Peyer's patch (tissue), 4 donors: ENCODE measurements at places on chromosomes 1 and 21.

GRCh38 chr21:27261676-27262075 is 294.8 kb upstream of the ADAMTS5 start:
- H3K27me3 ChIP-seq: no peaks in the 10 kb centered on the region
- no peaks in the 10 kb centered on the region for H3K4me1 ChIP-seq
- no peak overlapping the region for H3K4me3 ChIP-seq
- DNase-seq: no peak

- H3K27me3 ChIP-seq: no peaks in the 10 kb centered on the region
- DNase-seq: peak; percentile 8
- no peaks in the 10 kb centered on the region for H3K36me3 ChIP-seq
- H3K27ac ChIP-seq: no peak overlapping the region
- H3K4me1 ChIP-seq: no peaks in the 10 kb centered on the region
These were observed 9.6 kb upstream of the PTPRF start for GRCh38 chr1:43521078-43521477.

- H3K27ac ChIP-seq: no peak overlapping the region
- H3K27me3 ChIP-seq: no peaks in the 10 kb centered on the region
- DNase-seq: no peak
- peaks cover 4% of the 10 kb centered on the region for H3K4me1 ChIP-seq
These were observed 21.4 kb downstream of the AHCYL1 start for GRCh38 chr1:110005971-110006370.

- no peak overlapping the region for H3K27ac ChIP-seq
- DNase-seq: no peak
These were observed 313.4 kb upstream of the FMN2 start for GRCh38 chr1:239778208-239778813.

- no peaks in the 10 kb centered on the region for H3K4me1 ChIP-seq
- no peaks in the 10 kb centered on the region for H3K27me3 ChIP-seq
- no peak overlapping the region for H3K27ac ChIP-seq
- no peak for DNase-seq
- no peak overlapping the region for H3K4me3 ChIP-seq
- H3K36me3 ChIP-seq: no peaks in the 10 kb centered on the region
These were observed 4.8 kb upstream of the ASB17 start for GRCh38 chr1:75937034-75937433.

DNA sequence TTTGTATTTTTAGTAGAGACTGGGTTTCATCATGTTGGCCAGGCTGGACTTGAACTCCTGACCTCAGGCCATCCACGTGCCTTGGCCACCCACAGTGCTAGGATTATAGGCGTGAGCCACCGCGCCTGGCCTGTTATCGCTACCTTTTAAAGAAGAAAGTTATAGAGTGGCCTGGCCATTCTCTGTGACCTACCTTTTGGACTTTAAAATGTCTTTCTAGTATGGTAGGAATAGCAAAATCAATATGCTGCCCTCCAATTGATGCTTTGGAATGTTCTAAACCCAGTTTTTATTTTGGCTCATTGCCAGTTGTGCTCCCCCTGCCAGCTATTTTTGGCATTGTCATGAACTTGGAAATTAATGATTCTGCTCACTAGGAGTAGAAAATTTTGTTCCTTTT is 19.9 kb downstream of the HIPK1 start:
- DNase-seq: no peak
- H3K27me3 ChIP-seq: no peaks in the 10 kb centered on the region
- H3K4me3 ChIP-seq: no peak overlapping the region
- H3K36me3 ChIP-seq: peaks cover 17% of the 10 kb centered on the region

GRCh38 chr1:58035523-58035922 is 511.0 kb downstream of the OMA1 start:
- H3K27me3 ChIP-seq: no peaks in the 10 kb centered on the region
- no peaks in the 10 kb centered on the region for H3K36me3 ChIP-seq
- H3K27ac ChIP-seq: no peak overlapping the region
- no peak overlapping the region for H3K4me3 ChIP-seq
- DNase-seq: no peak
- no peaks in the 10 kb centered on the region for H3K4me1 ChIP-seq
